NCI-H1105 treated with DMSO at 0.1 percent for 48 hours (cell line): ENCODE measurements at places on chromosomes 6 and 20.

GRCh38 chr20:7136886-7137285, 369.4 kb downstream of the BMP2 start:
- no peak for DNase-seq

GRCh38 chr6:6331393-6331792, 10.9 kb upstream of the F13A1 start:
- no peak for DNase-seq

DNA sequence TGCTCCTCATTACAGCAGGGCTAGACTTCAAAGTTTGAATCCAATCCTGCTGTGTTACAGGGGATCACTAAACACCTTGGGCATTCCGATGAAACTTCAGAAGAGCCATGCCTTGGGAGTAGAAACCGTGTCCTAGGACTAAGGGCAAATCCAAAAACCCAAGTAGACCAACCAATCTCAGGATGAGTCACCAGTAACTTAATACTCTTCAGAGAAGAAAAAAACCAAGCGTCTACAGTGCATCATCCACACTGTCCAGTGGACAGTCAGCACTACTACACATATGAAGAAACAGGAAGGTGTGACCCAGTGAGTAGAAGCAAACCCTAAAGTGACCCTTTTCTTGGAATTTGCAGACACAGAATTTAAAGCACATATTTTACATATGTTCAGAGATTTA, 39.5 kb upstream of the VAPB start:
- DNase-seq, result no peak

GRCh38 chr6:31758281-31758680, 4.2 kb upstream of the SAPCD1 start:
- no peak for DNase-seq

DNA sequence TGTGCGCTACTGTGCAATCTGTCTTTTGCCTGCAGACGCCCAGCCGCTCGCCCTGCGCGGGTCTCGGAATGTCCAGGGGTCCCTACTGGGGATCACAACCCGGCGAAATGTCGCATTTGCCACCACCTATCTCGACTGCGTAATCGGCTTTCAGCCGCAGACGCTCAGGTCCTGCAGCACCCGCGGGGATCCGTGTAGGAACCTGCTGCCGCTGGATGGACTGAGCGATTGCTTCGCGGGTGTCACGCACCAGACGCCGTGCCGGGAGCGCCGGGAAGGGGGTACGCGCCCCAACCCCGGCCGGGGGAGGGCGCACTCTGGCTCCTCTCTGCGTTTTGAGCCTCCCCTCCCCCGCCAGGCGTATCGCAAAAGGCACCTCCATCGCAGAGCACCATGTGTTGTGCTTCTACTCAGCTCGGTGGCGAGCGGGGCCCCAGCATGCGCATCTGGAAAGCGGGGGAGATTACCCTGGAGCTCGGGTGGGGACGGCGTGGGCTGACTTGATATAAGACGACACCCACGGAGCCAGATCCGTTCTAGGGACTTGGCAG, 747 bp upstream of the PTPRA start:
- DNase-seq, result peak; percentile 41

- no peak for DNase-seq
Observed at GRCh38 chr6:12115492-12115891, 103.4 kb downstream of the HIVEP1 start.
